Thyroid gland (tissue), 4 donors: ENCODE measurements at places on chromosomes 6 and 20.

DNA sequence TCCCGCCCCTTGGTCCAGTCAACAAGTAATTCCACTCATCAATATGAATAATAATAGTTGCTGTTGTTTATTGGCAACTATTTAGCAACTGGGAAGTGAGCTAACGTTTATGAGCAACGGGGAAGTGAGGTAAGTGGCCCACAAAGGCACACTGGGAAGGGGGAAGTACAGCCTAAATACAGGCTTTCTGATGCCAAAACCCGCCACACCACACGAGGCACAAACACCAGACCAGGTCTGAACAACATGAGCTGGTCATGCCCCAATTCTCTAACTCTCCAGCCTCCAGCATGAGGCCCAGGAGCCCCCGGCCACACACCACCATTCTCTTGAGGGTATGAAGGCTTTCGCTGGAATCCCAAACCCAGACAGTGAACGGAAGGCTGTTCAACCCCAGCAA is 50.8 kb downstream of the PREX1 start:
- no peak for DNase-seq

DNA sequence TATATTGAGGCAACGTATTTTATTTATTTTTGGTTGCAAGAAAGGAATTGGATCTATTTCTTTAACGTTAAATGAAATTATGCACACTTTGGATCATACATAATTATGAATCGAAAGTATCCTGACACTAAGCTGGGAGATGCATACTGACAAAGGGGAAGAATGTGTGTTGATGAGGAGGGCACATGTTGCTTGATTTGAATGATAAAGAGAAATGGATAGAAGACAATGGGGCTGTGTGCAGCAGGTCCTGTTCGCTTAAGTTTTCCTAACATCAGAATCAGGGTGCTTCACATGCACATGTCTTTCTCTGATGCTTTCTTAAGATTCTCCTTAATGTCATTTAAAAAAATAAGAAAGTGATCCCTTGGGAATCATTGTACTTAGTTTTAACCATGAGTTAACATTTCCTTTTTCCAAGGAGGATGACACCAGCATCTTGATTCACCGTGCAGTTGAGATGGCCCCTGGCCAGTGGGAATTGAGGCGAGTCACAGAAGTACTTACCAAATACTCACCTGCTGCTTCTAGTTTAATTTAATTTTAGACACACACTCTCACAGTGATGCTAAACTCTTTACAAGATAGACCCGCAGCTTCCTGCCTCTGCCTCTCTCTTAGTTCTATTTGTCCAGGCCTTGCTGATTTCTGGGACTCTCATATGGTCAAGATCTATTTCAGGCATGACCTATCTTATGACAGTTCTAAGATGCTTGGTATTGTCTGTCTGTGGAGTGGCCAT is 116.5 kb downstream of the CLIC5 start:
- DNase-seq: no peak

DNA sequence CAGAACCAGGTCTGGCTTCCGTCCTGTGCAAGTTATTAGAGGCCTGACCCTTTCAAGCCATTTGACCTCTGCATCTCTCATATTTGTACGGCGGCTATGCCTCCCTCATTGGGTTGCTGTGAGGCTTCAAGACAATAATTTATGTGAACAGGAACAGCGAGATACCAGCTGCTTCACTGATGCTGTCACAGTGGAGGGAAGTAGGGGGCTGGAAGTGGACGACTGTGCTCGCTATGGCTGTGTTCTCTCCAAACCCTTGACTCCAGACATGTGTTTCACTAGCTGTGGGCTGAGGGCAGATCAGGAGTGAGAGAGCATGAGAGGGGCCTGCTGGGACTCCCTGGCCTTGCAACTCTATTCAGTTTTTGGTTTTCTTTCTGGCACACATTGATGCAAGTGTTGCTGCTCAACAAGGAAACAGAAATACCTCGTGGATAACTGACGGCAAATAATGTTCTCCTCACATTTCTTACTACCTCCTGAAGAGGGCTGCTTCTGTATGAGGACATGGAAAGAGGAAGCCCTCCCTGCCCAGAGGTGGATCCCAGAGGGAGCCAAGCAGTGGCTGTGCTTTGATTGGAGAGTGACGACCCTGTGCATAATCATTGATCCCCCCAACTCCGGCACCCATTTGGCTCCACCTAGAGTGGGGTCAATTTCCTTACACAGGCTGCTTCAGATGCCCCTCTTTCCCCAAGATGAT is 34.7 kb upstream of the SCP2D1 start:
- DNase-seq: no peak

DNA sequence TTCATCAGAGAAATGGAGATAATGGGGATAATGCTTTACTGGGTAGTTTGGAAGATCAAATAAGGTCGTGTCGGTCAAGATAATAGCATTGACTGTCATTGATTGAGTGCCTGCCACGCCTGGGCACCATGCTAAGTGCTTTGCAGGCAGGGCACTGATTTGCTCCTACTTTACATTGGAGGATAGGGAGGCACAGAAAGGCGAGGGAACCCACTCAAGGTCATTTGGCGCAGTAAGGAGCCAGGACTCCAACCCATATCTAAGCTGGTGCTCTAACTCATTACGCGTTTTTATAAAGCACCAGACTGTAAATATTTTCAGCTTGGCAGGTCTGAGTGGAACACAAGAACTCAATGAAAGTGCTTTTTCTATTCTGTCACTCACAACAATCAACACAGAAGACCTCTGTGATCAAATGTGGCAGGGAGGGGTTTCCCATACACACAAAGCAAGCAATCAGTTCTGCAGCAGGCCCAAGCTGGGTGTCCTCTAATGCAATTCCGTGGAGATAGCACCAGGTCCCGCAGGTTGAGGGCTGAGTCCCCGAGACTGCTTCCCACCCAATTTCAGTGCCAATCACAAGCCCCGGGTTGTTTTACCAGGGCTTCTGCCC is 373.6 kb downstream of the CDH26 start:
- DNase-seq: no peak

DNA sequence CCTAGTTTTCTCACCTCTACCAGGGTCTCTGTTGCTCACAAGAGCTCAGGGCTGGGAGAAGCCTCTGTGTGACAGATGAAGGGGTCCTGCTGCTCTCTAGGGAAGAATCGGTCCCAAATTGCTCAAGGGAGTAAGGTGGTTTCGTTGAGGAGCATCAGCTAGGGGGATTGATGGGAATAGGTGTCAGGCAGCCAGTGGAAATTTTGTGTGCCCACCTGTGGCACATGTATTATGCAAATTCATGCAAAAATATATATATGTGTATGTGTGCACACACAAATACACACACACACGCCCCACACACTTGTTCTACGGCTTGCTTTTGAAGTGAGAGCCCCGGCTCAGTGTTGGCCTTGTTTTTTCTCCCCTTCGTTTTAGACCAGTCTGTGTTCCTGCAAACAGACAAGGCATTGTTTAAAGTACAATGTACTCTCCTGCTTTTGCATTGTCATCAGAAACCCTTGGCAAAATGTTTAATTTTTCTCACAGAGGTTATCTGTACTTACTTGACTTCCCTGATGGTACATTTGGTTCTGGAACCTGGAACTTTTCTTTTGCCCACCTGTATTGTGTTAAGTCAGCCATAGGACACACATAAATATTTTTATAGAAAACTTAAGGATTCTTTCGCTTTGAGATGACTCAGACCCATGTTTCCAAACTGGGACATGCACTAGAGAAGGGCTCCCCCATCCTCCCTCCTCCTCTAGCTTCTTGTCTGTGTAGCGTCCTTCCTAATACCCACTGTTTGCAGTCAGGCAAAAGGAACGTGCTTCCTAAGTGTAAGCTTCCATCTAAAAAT is 26.7 kb downstream of the FOXO3 start:
- no peak for DNase-seq

DNA sequence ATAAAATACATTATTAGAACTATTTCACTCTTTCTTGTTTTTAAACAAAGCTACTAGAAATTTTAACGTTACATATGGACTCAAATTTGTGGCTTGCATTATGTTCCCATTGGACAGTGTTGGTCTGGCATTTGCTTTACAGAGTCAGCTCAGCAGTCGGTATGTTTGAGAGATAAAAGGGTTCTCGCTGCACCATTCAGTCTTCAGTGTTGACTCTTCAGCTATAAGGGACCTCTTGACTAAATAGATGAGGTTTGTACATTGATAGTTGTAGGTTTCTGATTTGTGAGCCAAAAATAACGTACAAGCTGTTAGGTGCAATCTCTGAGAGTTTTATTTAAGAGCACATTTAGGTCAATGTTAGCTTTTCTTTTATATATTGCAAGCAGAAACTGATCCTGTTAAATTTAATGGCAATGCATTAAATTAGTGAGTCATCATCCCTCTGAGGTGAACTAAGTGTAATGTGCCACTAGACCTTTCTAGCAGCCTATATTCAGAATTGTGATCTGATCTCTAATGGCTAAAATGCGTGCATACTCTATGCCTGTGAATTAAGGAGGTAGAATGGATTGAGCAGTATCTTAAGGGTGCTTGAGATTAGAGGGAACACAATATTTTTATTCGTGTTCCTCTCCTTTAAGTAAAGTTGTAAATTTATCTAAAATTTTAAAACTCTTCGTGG is 485.6 kb upstream of the SYNCRIP start:
- DNase-seq: no peak

DNA sequence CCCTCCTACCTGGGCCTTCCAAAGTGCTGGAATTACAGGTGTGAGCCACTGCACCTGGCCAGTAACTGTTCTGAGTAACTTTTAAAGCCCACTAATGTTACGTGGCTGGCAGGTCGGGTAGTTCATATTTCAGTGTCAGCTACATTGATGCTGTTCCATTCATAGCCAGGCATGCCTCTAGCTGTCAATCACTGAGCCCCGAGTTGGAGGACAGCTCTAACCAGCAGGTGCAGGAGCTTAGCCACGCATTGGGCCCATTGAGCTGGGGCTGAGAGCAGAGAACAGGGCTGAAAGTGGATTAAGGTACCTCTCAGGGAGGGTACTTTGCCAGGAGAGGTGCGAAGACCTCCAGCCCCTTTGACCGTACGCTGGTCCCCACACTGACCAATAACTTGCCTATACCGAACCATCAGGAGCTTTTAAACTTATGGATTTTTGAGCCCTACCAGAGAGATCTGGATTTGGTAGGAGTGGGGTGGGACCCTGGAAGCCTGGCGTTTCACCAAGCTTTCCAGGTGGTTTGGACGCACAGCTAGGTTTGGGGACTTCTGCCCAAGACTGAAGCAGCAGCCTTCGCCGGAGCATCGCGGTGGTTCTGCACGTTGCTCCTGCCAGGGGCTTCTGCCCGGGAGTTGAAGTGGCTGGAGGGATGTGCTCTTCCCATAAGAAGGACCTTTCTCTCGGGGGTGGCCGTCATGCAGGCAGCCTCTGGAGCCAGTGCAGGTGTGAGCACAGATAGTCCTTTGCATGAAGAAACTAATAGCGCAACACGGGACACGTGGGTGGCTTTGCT is 82.6 kb downstream of the SERAC1 start:
- no peak for DNase-seq

DNA sequence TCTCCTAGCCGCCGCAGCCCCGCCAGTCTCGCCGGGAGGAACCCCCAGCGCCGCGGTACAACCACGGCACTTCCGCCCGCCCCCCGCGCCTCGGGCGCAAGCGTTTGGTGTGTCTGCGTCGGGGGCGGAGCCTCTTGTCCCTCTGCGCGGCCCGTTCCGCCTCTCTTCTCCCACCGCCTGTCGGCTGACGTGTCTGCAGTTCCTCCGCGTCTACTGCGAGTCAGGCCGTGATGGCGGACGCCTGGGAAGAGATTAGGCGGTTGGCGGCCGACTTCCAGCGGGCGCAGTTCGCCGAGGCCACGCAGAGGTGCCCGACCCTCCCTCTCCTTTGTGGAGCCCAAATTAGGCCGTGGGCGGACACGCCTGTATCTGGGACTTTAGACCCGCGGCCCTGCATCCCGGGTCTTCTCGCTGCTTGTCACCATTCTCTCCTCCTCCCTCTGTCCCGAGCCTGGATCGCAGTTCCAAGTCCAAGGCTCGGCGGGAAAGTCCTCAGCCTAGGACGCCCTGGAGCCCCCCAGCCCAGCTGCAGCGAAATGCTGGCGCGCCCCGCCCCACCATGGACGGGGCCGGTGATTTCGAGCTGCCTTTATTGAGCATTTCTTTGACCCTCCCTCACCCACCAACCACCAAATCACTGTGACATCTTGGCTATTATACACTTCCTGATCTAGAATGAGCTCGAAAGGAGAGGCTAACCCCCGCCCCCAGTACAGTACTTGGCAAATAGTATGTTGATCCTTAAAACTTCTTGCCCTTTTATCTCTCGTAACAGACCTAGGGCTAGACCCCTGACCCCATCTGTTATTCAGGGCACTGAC is at the start of gene UFL1:
TSS of gene UFL1 (plus strand) at position 163 of the 821 bp plus-strand sequence. CDS start at position 231, 68 bp downstream.
- DNase-seq: peak; percentile 96

GRCh38 chr20:49345524-49345923 is 67.7 kb upstream of the ZNFX1 start:
- no peak for DNase-seq

DNA sequence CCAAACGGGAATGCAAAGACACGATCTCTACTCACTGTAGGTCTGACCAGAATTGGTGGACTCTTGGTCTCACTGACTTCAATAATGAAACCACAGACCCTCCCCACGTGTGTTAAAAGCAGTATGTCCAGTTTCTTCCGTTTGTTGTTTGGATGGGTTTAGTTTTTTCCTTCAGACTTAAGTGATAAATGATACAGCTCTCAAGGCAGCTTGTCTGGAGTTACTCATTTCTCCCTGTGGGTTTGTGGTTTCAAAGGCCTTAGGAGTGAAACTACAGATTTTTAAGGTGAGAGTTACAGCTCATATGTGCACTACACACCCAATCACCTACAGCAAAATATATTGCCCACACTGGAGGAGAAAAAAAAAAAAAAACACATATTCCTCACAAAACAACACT is 86.7 kb upstream of the STMND1 start:
- no peak for DNase-seq

GRCh38 chr6:9126878-9127560 is 691.7 kb upstream of the SLC35B3 start:
- no peak for DNase-seq

- no peak for DNase-seq
Measured at GRCh38 chr20:9482180-9482579, 32.2 kb upstream of the LAMP5 start.
